AG08395 (cell line): ENCODE measurements at places on chromosomes 16 and 17.

- DNase-seq = no peak
These were observed 6.2 kb downstream of the MT2A start for GRCh38 chr16:56614549-56614991.

- no peak for DNase-seq
These were observed 28.8 kb upstream of the MTSS2 start for GRCh38 chr16:70714581-70715054.

GRCh38 chr17:61255647-61256046 is 144.0 kb upstream of the TBX2 start:
- no peak for DNase-seq

DNA sequence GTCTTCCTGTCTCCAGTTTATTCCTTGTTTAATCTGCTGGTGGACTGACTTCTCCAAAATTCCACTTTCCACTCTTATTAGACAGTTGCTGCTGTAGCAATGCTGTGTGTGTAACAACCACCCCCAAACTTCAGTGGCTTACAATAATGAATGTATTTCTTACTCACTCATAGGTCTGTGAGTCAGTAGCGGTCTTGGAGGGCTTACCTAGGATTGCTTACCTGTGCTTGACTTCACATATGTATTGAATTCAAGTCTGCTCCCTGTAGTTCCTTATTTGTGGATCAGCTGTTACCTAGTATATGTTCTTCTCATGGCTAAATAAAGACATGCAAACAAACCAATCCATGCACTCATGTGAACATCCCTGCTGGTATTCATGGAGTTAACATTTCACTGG is 224.6 kb downstream of the MAP2K6 start:
- DNase-seq = no peak

GRCh38 chr16:28118637-28119036 is 55.1 kb upstream of the GSG1L start:
- no peak for DNase-seq

DNA sequence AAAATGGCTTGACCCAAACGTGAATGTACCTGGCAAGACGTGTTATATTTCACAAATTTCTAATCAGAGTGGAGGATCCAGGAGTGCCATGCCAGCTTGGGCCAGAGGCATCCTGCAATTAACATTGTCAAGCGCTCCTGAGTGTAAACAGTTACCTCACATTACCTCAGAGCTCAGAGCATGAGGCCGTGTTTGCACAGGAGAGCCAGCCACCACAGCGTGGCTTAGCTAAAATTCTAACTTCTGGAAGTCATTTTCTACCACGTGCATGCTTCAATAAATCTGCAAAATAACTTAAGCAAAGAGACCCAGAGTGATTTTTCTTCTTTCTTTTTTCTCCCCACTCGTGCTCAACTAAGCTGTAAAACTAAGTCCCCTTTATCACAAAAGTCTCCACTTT is 769.0 kb downstream of the KCNJ2 start:
- DNase-seq = no peak
